Mesothelial cell of epicardium (in vitro differentiated cells): ENCODE measurements at places on chromosomes 1 and 21. TPM values are rescaled to one million over a fixed set of nuclear protein-coding genes. Genes with fewer than 3 reads are reported as not detected.

DNA sequence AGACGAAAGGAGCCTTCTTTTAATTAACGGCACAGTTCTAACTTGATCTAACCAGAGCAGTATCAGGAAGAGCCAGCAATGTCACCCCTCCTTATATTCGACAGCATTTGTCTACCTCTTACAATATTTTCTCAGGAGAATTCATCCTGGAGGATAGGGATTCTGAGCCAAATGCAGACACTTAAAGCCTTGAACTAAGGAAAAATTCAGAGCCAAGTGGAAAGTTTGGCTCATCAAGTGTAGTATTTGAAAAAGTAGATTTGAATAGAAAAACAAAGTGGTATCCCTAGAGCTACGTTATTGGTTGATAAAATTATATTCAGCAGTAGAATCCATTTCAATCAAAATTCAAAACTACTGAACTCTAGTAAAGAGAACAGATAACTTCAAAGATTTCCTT, 732.0 kb upstream of the ADGRL2 start:
- H3K27me3 ChIP-seq = no peaks in the 10 kb centered on the region
- no peak overlapping the region for H3K27ac ChIP-seq
- DNase-seq = no peak
- H3K36me3 ChIP-seq = no peaks in the 10 kb centered on the region
- H3K4me3 ChIP-seq = no peak overlapping the region

DNA sequence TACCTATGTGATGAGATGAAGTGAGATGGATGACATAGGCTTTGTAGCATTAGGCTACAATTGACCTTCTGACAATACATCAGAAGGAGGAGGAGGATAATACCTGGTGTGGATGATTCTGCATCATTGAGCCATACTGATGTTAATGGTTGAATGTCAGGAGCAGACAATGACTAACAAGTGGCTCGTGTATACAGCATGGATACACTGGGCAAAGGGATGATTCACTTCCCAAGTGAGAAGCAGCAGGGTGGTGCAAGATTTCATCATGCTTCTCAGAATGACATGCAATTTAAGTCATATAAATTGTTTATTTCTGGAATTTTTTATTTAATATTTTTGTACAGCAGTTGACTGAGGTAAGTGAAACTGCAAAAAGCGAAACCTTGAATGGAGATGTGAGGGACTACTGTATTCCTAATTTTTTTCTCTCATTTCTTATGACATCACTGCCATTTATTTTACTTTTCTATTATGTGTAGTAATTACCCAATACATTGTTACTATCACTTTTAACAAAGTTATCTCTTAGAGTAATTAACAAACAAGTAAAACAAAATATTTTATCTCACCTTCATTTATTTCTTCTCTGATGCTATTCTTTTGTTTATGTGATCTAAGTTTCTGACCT, 34.4 kb upstream of the COP1 start:
- no peak overlapping the region for H3K27ac ChIP-seq
- DNase-seq = no peak
- no peaks in the 10 kb centered on the region for H3K27me3 ChIP-seq
- no peaks in the 10 kb centered on the region for H3K36me3 ChIP-seq
- H3K4me1 ChIP-seq = no peaks in the 10 kb centered on the region

- H3K27me3 ChIP-seq = no peaks in the 10 kb centered on the region
- H3K4me1 ChIP-seq = peaks cover 63% of the 10 kb centered on the region
- H3K36me3 ChIP-seq = peaks cover 15% of the 10 kb centered on the region
- no peak overlapping the region for H3K4me3 ChIP-seq
- no peak for DNase-seq
These were observed 7.2 kb upstream of the CRABP2 start for GRCh38 chr1:156712626-156713025.

DNA sequence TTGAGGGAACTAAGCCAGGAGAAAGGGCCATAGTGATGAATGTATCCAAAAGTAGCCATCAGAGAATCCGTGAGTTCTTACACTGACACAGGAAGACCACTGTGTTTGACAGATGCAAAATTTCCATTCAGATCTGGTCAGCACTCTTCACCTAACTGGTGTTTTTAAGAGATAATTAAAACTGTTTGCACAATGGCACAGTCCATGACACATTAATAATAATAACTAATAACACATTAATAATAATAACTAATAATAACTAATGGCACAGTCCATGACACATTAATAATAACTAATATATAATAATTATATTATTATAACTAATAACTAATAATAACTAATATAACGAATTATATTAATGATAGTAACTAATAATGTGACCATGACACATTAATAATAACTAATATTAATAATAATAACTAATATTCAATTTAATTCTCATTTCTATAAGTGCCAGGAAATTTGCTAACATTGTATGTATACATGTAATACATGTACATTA, 195.8 kb downstream of the RGS7 start:
- no peak overlapping the region for H3K4me3 ChIP-seq
- no peaks in the 10 kb centered on the region for H3K27me3 ChIP-seq
- no peak overlapping the region for H3K27ac ChIP-seq
- no peak for DNase-seq
- no peaks in the 10 kb centered on the region for H3K36me3 ChIP-seq

GRCh38 chr1:25520446-25521061, 22.9 kb upstream of the LDLRAP1 start:
- H3K27me3 ChIP-seq = no peaks in the 10 kb centered on the region
- peak; percentile 61 for DNase-seq
- H3K36me3 ChIP-seq = no peaks in the 10 kb centered on the region
- H3K4me3 ChIP-seq = no peak overlapping the region

GRCh38 chr1:221035662-221036153, 156.5 kb downstream of the HLX start:
- no peak for DNase-seq
- no peak overlapping the region for H3K4me3 ChIP-seq
- H3K36me3 ChIP-seq = no peaks in the 10 kb centered on the region
- peaks cover 24% of the 10 kb centered on the region for H3K27me3 ChIP-seq
- H3K4me1 ChIP-seq = peaks cover 16% of the 10 kb centered on the region

DNA sequence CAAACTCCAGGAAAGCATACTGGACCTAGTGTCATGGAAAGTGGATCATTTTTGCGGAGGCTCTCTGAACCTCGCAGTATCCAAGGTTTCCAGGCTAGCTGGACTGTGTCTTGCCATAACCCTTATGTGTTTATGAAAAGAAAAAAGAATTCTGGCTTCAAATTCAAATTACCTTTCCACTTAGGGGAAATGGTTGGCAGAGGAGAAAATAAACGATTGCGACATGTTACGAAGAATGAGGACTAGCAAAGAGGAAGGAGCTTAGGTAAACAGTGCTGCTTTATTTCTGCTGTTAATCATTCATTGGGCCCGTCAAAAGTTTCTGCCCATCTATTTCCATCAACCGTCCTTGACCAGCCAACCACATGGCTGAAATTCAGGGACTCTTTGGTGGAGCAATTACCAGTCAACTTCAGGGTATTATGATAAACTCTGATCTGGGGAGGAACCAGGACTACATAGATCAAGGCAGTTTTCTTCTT, at the start of gene C4BPA:
C4BPA (plus strand) TSS at position 342 of the 482 bp plus-strand sequence. CDS start 8,793 bp downstream, outside the sequence.
- no peak for DNase-seq
- H3K36me3 ChIP-seq = no peaks in the 10 kb centered on the region
- no peak within 1 kb of the TSS for H3K27ac ChIP-seq
- H3K27me3 ChIP-seq = no peaks in the 10 kb centered on the region

DNA sequence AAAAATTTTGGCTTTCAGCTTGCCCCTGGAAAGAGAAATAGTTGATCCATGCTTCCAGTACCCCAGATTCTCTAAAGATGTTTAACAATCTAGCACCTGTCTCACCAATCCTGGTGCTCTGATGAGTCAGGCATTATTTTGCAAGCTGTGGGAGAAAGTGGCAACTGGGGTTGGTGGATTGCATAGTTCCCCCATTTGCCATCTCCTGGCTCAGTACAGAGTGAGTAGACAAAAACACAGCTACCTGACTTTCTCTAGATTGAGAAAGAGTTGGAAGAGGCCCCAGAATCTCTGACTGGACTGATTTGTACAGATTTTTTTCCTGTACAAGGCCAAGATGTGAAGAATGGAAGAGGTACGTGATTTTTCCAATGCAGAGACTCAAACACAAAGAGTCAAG, 75.1 kb upstream of the NEGR1 start:
- no peaks in the 10 kb centered on the region for H3K27me3 ChIP-seq
- no peak overlapping the region for H3K4me3 ChIP-seq
- no peak overlapping the region for H3K27ac ChIP-seq
- H3K4me1 ChIP-seq = no peaks in the 10 kb centered on the region
- DNase-seq = no peak
- no peaks in the 10 kb centered on the region for H3K36me3 ChIP-seq

GRCh38 chr1:157803851-157804250, 16.1 kb downstream of the FCRL1 start:
- DNase-seq = no peak
- H3K4me1 ChIP-seq = no peaks in the 10 kb centered on the region
- no peak overlapping the region for H3K27ac ChIP-seq
- H3K27me3 ChIP-seq = peaks cover 46% of the 10 kb centered on the region
- H3K36me3 ChIP-seq = no peaks in the 10 kb centered on the region

DNA sequence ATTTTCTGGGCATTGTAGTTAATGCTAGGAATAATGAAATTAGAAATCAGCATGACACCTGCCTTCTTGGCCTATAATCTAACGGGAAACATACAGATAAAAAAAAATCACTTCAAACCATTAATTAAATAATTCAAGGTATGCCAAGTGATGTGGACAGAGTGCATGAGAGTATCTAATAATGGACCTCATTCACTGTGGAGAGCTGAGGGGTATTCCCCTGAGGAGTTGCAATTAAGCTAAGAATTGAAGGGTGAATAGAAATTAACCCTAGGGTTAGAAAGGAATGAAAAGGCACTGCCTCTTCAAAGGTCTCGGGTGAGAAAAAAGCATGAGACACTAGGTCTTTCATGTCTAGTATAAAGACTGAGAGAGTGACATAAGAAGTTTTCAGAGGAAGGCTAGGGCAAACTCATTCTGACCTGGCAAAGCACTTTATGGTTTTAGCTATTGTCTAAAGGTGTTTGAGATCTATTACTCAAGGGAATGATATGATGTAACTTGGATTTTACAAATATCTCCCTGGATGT, 466.1 kb downstream of the KCNT2 start:
- peaks cover 2% of the 10 kb centered on the region for H3K36me3 ChIP-seq
- H3K27ac ChIP-seq = peak overlapping the region; percentile 89
- peaks cover 45% of the 10 kb centered on the region for H3K4me1 ChIP-seq
- H3K27me3 ChIP-seq = no peaks in the 10 kb centered on the region
- DNase-seq = no peak

DNA sequence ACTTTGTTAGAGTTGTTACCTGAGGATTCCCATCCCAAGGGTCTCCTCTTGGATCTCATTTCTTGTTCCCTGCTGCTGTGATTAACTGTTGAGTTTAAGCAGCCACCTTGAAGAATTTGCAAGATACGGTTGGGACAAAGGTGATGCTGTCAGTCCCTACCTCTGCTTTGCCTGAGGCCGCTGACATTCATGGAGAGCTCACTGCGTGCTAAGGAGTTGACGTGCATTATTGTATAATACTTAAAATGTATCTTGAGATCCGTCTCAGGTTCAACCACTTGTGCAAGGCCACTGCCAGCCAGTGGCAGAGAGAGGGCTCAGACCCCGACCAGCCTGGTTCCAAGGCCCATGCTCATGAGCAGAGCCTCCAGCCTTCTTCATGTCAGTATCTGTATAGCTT, 14.2 kb downstream of the DOP1B start:
- DNase-seq = no peak
- peaks cover 8% of the 10 kb centered on the region for H3K4me1 ChIP-seq
- H3K27me3 ChIP-seq = no peaks in the 10 kb centered on the region
- H3K27ac ChIP-seq = no peak overlapping the region
- no peak overlapping the region for H3K4me3 ChIP-seq

LCE1D gene
- not detected in 3 replicates for total RNA-seq

ZC3H11A gene
- total RNA-seq = 105 to 113 TPM (median 111 TPM) in 3 replicates

UBE2U gene
- total RNA-seq = not detected in 3 replicates

FAM167B gene
- total RNA-seq = 1.8 to 2.9 TPM (median 2.3 TPM) in 3 replicates

MAP3K7CL gene
- 0.13 to 0.49 TPM (median 0.34 TPM) in 3 replicates for total RNA-seq
